ENCODE measurements at places on chromosomes 4 and X.

DNA sequence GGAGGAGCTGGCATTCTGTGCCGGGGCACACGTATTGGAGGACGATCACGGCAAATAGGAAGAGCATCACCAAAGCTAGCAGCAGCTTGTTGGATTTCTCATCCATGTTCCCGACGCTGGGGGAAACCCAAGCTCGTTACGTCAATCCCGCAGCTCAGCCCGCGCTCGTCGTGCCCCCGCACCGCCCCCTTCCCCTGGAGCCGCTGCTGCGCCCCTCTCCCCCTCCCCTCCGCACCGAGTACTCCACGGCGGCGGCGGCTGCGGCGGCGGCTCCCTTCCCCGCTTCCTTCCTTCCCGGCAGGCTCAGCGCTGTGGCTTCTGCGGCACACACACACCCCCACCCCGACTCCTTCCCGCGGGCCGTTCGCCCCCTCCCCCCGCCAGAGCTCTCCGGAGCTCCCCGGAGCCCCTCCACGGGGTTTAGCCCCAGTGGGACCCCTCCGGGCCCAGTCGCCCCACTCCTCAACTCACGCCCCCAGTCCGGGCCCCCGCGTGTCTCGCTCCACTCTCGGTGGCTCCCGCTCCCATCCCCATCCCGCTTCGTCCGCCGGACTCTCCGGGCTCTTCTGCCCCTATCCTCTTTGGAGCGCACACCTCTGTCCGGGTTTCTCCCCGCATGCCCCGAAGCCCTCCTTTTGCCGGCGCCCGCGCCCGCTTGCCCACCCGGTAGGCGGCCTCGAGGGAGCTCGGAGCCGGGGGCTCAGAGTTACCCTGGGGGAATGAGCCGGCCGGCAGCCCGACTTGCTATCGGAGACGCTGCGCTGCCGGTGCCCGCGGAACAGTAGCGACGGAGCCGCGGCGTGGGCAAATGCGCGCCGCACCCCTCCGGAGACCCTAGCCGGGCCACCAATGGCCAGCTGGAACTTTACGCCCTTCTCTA, 978 bp downstream of the HS6ST2 start:
- DNase-seq = no peak

DNA sequence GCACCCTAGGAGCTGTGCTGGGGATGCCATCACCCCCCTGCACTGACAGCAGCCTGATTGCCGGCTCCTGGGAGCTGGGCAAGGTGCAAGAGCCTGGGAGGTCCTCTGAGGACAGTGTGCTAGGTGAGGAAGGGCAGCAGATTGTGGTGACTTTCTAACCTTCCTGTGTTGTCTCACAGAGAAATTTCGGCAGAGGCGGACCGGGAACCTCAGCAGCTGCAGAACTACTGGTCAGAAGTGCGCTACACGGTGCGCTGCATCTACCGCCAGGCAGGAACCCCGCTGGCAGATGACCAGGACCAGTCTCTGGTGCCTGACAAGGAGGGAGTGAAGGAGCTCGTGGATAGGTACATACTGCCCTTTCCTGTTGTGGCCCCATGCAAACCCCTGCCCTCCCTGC, 89.8 kb downstream of the FAM193A start:
- no peak for DNase-seq

GRCh38 chrX:9535101-9535500, 70.2 kb downstream of the TBL1X start:
- no peak for DNase-seq

DNA sequence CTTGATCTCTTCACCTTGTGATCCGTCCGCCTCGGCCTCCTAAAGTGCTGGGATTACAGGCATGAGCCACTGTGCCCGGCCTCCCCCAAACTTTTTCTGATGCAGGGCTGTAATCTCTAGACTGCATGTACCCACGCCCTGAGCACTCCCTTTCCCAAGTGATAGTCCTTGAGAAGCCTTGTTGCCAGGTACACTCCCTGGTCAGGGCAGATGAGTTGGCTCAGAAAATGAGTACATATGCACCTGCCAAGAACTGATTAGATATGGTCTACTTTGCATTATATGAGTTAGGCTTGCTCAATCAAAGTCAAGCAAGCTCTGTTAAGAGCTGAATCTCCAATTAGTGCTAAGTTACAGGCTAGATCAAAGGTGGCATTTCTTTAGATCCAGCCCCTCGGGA, 20.3 kb downstream of the APOO start:
- DNase-seq = no peak

DNA sequence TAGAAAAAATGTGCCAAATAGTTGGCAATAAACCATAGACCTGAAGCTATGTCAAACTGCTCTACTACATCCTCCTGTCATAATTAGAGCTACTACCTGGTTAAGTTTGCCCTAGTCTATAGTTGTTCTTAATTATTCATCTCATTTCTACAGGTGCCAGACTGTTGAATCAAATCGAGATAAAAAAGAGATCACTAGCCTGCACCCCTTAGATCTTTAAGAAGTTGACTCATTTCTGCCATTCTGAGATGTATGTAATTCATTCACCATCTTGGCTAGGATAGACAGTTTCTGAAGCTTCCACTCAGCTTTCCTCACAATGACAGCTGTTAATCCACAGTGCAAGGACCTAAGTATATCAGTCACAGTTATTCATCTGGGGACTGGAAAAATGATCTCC, 452.1 kb upstream of the BOD1L1 start:
- no peak for DNase-seq

DNA sequence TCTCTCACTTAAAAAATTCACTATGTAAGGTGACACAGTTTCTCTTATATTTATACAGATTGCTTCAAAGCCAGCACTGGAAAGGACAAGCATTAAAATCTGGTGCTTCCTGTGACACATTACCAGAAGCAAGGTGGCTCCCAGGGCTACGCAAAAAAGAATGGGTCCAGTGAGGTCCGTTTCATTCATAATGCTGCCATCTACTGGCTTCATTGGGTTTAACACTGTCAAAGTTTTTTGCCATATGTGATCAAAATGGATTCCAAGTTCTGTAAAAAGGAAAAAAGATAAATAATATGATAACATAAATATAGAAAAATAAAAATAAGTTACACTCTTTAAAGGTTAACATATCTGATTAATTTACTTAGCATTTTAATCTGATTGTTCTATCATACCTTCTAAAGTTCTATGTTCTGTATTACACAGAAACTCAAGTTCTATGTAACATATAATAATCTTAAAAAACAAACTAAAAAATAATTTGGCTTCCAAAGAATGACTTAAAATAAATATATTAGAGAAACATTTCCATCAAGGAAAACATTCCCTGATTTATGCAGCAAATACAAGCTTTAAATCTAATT, 22.1 kb downstream of the YIPF7 start:
- DNase-seq = no peak

DNA sequence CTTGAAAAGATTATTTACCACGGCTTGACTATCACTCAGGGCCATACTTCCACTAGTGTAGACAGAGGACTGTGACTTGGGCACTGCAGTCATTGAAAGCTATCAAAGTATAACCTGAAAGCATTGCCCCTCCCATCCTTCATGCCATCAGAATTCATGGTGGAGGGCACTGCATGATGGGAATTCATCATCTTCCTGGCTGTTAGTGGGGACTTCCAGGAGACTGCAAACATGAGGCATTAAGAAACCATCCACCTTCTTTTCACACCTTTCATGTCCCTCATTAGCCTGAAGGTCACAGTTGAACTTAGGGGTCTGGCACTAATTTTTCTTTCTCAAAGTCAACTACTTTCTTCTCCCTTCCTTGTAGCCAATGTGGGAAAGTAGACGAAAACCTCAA, 25.8 kb downstream of the VSIG4 start:
- DNase-seq = no peak

DNA sequence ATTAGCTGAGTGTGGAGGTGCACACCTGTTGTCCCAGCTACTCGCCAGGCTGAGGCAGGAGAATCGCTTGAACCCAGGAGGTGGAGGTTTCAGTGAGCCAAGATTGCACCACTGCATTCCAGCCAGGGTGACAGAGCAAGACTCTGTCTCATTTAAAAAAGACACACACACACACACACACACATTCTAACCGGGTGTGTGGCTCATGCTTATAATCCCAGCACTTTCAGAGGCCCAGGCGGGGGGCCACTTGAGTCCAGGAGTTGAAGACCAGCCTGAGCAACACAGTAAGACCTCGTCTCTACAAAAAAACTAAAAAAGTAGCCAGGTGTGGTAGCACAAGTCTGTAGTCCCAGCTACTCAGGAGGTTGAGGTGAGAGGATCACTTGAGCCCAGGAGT, 152.3 kb downstream of the LRBA start:
- DNase-seq = no peak

- DNase-seq = no peak
Measured at GRCh38 chr4:76061982-76062381, 12.5 kb upstream of the ART3 start.

DNA sequence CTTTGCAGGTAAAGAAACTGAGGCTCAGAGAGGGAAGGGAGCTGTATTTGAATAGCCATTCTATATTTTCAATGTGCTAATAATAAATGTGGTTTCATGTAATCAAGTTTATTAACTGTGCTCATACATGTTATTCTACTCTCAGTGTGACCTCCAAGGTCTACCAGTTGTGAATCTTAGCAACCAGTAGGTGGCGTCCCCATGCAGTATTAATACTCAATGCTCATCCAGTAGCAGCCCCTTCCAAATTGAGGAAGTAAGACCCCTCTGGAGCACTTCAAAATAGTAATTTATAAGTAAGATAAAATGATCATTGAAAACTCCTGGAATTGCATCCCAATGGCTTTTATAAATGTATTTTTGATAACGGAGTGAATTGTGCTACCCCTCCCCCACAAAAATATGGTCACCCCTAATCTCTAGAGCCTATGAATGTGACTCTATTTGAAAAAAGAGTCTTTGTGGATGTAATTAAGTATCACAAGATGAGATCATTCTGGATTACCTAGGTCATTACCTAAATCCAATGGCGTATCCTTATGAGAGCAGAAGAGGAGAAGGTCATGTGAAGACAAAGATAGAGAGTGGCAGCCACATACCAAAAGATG, 20.4 kb upstream of the SEPSECS start:
- no peak for DNase-seq

DNA sequence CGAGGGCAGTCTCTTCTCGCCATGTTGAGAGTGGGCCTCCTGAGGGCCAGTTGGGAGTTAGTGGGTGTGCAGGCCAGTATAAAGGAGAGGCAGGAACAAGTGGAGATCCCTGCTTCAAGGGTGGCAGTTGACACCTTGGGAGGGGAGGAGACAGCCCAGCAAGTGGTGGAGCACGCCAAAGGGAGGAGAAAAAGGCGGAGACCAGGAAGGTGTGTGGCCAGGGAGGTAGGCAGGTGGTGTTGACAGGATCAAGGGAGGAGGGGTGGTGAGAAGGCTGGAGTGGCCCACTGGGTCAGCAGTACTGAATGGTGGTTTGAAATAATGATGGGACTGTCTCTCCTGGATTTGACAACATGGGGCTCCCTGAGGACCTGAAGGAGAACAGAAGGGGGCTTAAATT, 32.6 kb downstream of the ZNF185 start:
- no peak for DNase-seq

DNA sequence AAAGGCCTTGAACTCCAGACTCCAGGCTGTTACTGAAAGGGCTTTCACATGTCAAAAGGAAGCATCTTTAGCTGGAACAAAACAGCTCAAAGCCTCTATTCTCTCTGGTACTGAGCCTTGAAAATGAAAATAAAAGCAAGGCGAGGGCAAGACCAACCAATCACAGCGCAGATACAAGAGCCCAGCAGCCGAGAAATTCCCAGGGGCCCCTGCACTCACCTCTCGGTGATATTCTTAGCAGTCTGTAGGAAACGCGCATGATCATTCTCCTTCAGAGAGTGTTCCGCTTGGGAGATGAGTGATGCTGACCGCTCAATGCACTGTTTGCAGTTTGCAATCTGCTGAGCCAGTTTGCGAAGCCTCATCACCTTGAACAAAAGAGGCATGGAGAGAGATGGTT, 138.1 kb downstream of the MID1 start:
- no peak for DNase-seq

DNA sequence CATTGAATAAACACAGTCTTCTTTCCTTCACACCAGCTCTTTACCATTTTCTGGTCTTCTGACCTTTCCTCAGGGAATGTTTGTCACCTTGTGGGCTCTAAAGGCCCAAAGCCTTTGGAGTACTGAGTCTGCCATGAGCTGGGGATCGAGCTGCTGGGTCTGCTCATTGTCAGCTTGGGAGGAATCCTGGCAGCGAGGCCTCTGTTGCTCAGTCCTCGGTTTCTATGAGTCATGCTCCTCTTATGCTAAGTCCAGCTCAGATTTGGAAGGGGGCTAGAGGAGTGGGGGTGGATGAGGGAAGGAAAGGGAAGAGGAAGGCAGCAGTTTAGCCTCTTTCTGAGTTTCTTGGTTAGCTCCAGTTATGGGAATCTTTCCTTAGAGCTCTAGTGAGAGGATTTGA, 31.1 kb downstream of the NHSL2 start:
- peak; percentile 9 for DNase-seq

DNA sequence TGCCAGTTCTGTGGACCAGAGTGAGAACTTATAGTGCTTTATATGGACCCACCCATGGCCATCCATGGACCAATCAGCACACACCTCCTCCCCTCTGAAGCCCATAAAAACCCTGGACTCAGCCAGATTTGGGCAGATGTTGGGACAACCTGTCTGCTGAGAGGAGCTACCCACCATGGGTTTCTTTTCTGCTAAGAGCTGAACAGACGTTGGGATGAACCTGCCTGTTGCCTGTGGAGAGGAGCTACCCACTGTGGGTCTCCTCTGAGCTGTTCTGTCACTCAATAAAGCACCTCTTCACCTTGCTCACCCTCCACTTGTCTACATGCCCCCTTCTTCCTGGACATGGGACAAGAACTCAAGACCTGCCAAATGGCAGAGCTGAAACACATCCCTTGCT, 9.0 kb upstream of the HSD17B11 start:
- DNase-seq = no peak

- DNase-seq = no peak
Measured at GRCh38 chr4:114701491-114701890, 102.9 kb downstream of the UGT8 start.

DNA sequence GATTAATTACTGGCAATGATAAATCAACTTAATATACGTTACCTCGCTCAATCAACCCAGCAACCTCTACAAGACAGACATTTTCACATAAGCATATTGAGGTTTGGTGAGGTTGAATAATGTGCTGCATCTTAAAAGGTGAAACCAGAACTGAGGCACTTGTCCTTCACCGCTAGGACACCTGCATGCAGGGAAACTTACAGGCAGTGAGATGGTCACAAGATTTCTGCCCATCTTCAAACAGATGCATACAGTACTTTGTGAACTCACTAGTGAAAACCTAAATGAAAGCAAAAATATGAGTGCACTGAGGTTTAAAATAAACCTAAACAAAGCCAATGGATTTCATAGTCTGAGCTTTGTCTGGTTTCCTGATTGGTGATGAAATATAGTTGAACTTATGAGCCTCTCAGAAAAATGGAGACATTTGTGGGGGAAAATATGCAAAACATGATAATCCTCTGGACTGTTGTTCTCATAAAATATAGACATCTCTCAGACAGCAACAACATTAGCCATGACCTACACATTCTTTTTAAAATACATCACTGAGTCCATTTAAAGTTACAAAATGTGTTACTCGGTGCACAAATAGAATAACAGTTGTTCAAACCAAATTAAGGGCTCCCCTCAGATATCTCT, 20.9 kb upstream of the PRSS12 start:
- no peak for DNase-seq

- no peak for DNase-seq
Measured at GRCh38 chr4:84957514-84958420, 8.7 kb downstream of the WDFY3 start.

Data from anterior cingulate cortex (tissue), 58 donors.